Hindlimb muscle (tissue), 1 donor: ENCODE measurements at places on chromosomes 4 and X.
A peak's percentile ranks its signal among the peaks of the same experiment; 100 is the strongest.

- DNase-seq, result no peak
Measured at GRCh38 chr4:187444061-187444460, 551.5 kb upstream of the ZFP42 start.

DNA sequence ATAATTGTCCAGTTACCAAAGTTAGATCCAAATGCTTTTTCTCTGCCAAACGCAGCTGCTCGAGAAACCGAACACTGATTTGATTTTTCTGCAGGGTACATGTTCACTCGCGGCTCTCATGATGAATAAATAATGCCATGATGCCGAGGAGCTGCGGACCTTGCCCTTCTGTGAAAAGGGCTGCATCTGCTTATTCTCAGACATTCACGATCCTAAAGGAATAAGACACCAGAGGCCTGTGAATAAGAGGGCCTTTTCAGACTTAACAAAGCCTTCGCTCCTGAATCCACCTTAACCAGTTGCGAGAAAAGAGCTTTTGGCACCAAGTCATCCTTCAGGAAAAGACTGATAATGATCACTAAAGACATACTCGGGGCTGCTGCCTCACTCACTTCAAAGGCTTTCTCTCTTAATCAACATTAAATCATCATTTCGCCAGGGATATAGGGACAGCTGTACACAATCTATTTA is 147.5 kb downstream of the FBXO8 start:
- no peak for DNase-seq

GRCh38 chrX:135170877-135171519 is at the start of gene CT55:
Gene CT55, minus strand, starts transcription at chrX:135171398. Its CDS starts 227 bp downstream, at chrX:135171171.
- DNase-seq, result no peak

DNA sequence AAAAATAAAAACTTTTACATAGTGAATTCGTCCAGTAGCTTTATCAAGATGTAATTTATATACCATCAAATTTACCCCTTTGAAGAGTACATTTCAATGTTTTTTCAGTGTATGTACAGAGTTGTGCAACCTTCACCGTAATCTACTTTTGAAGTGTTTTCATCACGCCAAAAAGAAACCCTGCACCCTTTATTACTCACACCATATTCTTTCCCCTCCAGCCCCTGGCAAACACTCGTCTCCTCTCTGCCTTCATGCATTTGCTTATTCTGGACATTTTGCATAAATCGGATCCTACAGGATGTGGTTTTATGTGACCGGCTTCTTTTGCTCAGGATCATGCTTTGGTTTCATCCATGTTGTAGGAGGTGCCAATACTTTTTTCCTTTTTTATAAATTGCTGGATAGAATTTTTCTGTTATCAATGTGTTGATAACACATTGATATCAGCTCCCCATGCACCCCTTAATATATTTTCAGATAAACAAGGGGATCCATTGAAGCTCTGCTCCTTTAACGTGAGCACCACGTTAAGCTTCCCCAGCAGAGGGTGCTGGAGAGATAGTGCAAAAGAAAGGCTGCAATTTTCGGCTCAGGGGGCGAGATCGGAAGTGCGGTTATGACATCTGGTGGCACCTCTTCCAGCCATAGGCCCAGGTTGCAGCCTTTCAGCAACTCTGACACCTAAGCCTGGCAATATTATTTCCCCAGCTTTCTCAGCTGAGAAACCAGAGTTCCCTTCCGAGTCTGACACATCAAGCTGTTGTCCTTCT is 100.1 kb upstream of the VCX3B start:
- no peak for DNase-seq

GRCh38 chr4:30920043-30920442 is 199.9 kb downstream of the PCDH7 start:
- no peak for DNase-seq

DNA sequence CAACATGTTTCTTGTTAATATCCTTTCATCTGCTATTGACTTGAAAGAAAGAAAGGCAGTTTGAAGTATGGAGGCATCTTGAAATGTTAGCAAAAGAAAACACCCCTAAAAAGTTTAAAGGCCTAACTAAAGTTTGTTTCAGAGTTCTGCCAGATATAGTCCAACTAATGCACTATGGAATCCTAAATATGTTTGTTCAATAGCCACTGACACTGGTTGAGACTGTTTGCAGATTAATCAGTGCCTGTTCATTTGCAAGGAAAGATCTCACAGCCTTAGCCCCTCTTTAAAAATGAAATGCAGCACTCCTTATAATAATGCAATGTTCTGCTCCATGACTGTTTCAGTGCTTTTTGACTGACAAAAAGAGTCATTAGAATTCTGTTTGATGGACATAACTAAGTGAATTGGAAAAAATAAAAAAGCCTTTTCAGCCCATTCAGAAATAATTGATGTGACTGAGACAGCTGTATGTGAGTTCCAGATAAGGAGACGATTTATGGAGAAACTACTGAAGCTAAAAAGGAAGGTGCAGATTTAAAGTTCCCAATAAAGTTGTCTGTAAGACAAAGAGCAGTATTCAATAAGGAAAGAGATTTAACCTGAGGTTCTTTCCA is 192.0 kb downstream of the PCDH7 start:
- no peak for DNase-seq

GRCh38 chrX:123833387-123833786 is 26.5 kb upstream of the XIAP start:
- peak; percentile 36 for DNase-seq

DNA sequence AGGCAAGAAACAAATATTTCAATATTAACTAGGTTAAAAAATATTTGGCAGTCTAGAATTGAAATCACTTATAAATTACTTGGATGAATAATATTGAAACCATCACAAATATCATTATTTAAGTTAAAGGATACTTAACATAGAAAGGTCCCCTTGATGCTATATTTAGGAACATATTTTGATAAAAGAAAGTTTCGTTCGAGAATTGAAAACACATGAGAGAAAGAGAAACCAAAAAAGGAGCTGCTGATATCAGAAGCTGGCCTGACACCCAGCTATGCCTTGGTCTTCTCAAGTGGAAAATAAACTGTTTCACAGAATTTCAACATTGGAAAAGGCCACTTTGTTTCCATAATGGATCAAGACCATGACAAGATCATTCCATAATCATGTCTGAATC is 762.4 kb downstream of the DMD start:
- DNase-seq, result no peak

GRCh38 chrX:7132335-7133049 is 15.0 kb upstream of the STS start:
- no peak for DNase-seq

DNA sequence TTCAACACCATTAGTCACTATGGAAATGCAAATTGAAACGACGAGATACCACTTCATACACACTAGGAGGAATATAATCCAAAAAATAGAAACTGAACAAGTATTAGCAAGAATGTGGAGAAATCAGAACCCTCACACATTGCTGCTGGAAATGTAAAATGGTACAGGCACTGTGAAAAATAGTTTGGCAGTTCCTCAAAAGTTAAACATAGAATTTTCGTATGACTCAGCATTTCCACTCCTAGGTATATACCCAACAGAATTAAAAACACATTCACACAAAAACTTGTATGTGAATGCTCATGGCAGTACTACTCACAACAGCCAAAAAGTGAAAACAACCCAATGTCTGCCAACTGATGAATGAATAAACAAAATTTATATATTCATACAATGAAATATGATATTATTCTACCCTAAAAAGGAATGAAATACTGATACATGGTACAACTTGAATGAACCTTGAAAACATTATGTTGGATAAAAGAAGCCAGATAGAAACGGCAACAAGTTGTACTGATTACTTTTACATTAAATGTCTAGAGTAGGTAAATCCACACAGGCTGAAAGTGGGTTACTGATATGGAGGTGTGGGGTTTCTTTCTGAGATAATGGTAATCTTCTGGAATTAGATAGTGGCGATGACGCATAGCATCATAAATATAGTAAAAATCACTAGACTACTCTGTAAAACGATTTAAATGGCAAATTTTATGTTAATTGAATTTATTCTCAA is 22.3 kb downstream of the TEC start:
- no peak for DNase-seq

DNA sequence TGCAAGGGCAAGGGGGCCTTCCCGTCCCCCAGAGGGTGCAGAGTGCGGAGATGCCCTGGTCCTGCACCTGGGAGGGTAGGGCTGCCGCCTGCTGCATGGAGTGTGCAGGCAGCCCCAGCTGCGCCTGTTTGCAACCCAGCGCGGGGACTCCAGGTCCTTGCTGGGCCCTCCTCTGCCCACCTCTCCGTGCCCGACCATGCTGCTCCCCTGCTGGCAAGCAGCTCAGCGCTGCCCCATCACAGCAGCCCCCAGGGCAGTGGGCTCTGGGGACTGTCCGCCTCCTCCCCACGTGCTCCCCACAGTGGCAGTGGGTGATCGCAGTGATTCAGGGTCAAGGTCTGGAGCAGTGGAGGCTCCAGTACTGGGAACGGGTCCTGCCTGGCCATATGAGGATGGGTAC is 5.0 kb upstream of the FBXW7 start:
- DNase-seq, result no peak

DNA sequence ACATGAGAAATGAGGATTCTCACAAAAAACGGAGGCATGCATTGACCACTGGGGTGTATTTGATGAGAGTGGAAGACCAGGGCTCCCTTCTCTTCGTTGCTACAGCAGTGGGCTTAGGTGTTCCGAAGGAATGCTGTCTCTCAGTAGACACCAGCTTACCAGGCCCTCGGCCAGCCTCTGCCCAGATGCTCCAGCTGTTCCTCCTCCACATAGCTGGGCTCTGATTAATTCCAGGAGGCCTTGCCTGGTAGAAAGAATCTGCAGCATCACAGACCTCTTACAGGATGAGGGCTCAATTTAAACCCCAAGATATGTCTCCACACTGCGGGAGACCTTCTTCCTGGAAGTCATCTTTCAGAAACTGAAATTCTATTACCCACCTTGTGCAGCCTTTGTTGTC is 346.6 kb upstream of the TENM3 start:
- DNase-seq, result no peak
